ENCODE measurements at places on chromosomes 2 and 18.

GRCh38 chr18:58231930-58232329, 187.9 kb downstream of the NEDD4L start:
- DNase-seq: no peak

DNA sequence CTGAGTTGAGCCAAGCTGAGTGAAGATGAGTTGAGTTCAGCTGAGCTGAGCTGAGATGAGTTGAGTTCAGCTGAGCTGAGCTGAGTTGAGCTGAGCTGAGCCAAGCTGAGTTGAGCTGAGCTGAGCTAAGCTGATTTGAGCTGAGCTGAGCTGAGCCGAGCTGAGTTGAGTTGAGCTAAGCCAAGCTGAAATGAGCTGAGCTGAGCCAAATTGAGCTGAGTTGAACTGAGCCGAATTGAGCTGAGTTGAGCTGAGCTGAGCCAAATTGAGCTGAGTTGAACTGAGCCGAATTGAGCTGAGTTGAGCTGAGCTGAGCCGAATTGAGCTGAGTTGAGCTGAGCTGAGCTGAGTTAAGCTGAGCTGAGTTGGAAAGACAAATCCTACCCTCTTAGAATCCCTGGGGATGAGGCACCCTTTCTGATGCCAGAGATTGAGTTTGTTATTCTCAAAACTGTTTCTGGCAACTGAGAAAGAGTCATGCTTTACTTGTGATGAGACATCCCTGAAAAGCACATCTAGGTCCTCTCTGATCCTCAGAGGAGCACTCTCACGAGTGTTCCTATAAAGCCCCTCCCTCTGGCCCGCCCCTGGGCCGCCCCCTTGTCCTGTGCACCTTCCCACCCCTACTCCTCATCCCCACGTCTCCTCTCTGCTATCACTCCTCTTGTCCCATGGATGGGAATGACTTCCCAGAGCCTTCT, 116.5 kb downstream of the MCFD2 start:
- DNase-seq: no peak

- no peak for DNase-seq
Measured at GRCh38 chr2:11862049-11862448, 115.6 kb downstream of the LPIN1 start.

- DNase-seq: no peak
Measured at GRCh38 chr2:235063471-235063961, 111.7 kb downstream of the SH3BP4 start.

- no peak for DNase-seq
Measured at GRCh38 chr18:26457611-26458353, 90.6 kb downstream of the KCTD1 start.

DNA sequence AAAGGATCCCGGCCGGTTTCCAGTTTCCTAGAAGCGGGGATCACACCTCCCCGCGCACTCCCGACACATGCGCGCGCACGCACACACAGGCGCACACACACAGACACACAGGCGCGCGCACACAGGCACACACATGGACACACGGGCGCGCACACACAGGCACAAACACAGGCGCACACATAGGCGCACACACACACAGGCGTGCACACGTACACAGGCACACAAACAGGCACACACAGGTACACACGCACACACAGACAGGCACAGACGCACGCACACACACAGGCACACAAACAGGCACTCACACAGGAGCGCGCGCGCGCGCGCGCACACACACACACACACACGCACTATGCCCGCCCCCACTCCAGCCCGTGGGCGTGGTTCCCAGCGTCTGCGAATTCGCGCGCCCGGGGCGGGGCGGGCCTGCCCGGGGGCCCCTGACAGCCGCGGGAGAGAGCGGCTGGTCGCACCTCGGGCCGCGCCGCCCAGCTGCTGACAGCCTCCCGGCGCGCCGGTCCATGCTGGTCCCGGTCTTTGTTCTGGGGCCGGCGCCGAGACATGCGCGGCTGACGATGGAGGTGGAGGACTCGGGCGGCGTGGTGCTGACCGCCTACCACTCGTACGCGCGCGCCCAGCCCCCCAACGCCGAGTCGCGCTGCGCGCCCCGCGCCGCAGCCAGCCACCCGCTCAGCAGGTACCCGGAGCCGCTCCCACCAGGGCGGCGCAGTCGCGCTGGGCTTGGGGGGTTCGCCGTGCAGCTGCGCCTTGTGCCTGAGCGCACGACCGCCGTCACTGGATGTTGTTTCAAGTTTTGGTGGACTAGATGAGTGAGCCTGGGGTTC, at the start of gene ARHGAP28:
Gene ARHGAP28 (plus strand): TSS at position 470 of the 845 bp plus-strand sequence. CDS start 106 bp downstream, at position 576.
- peak; percentile 83 for DNase-seq

GRCh38 chr2:201986463-201986735, 47.3 kb upstream of the FZD7 start:
- DNase-seq: no peak

Data from NT2/D1 (cell line).